Stomach (tissue), 19 donors: ENCODE measurements at places on chromosomes 3 and 15. TPM values are rescaled to one million over a fixed set of nuclear protein-coding genes. Genes with fewer than 3 reads are reported as not detected.

- no peaks in the 10 kb centered on the region for H3K36me3 ChIP-seq
- DNase-seq, result no peak
- H3K4me1 ChIP-seq, result peaks cover 34% of the 10 kb centered on the region
Observed at GRCh38 chr15:101502572-101503295, 13.2 kb upstream of the PCSK6 start.

GRCh38 chr15:57792724-57793449, 86.4 kb downstream of the POLR2M start:
- DNase-seq, result no peak
- H3K4me1 ChIP-seq, result no peaks in the 10 kb centered on the region
- no peaks in the 10 kb centered on the region for H3K36me3 ChIP-seq
- H3K4me3 ChIP-seq, result no peak overlapping the region

DNA sequence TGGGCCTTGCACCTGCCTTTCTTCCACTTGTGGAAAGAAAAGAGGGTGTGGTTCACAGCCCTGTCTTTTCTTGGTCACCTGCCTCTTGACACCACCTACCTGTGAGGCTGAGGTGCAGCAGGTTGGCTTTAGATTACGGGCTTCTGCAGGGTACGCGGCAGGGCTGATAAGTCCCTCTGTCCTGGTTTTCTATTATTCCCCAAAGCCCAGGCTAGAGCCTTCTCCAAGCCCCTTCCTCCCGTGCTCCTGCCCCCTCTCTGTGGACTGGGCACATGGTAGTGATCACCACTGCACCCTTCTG, 44.8 kb upstream of the HACD2 start:
- peaks cover 68% of the 10 kb centered on the region for H3K4me1 ChIP-seq
- no peak overlapping the region for H3K4me3 ChIP-seq

- H3K27ac ChIP-seq, result no peak overlapping the region
- H3K4me3 ChIP-seq, result no peak overlapping the region
- no peaks in the 10 kb centered on the region for H3K36me3 ChIP-seq
Observed at GRCh38 chr3:53780171-53780570, 66.0 kb downstream of the CHDH start.

GRCh38 chr3:117603097-117603496, 893.5 kb downstream of the TUSC7 start:
- no peak overlapping the region for H3K4me3 ChIP-seq
- no peaks in the 10 kb centered on the region for H3K36me3 ChIP-seq
- no peak overlapping the region for H3K27ac ChIP-seq
- no peaks in the 10 kb centered on the region for H3K27me3 ChIP-seq
- no peaks in the 10 kb centered on the region for H3K4me1 ChIP-seq
- DNase-seq, result no peak

DNA sequence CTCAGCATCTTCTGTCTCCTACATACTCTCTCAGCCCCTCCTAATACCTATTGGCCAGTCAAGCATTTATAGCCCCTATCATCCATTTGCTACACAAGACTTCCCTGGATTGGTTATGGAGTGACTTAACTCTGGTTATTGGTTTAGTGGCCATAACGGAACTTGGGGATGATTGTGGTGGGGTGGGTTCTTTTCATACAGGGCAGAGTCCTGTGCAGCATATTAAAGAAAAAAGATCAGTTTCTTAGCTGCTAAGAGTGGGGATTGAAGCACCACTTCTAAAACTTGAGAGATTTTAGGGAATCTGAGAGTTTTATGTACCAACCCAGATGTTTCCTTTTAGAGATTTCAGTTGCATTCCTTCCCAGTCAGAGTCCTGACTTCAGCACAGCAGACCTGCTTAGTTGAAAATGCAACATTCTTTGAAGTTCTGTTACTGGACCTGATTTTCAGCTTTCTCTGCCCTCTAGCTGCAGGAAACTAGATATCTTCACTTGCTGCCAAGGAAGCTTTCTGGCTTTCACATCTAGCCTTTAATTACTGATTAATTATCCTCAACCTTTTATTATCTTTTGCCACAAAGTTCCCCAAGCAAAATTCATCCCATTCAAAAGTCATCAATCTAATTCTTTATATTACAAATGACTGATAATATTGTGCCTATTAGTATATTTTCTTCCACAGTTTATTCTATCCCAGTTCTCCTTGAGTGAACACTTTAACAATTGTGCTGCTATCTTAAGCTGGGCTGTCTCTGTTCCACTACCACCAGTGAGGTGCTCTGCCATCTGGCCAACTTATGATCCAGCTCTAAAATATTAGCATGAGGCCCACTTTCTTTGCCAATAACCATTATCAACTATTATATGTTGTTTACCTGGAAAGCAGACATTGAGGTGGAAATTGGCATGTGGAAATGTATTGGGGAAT, 906.0 kb upstream of the ALCAM start:
- H3K27ac ChIP-seq, result no peak overlapping the region
- no peak overlapping the region for H3K4me3 ChIP-seq
- no peaks in the 10 kb centered on the region for H3K27me3 ChIP-seq

GOLGA6D gene
- total RNA-seq, result not detected

OSBPL10 gene
- 21.3 TPM for total RNA-seq

LRRIQ4 gene
- not detected for total RNA-seq

INSYN1 gene
- total RNA-seq, result 0.14 TPM
